Kidney (tissue), 22 donors: ENCODE measurements at places on chromosomes 5 and 9. TPM values are rescaled to one million over a fixed set of nuclear protein-coding genes. Genes with fewer than 3 reads are reported as not detected.

The IFNA13 gene
- not detected for polyA plus RNA-seq

The SLC36A3 gene
- not detected for polyA plus RNA-seq

The REEP2 gene
- polyA plus RNA-seq, result 8.8 TPM

The C5orf52 gene
- not detected for polyA plus RNA-seq
